ENCODE measurements at places on chromosomes 4 and X. TPM values are rescaled to one million over a fixed set of nuclear protein-coding genes. Genes with fewer than 3 reads are reported as not detected.

DNA sequence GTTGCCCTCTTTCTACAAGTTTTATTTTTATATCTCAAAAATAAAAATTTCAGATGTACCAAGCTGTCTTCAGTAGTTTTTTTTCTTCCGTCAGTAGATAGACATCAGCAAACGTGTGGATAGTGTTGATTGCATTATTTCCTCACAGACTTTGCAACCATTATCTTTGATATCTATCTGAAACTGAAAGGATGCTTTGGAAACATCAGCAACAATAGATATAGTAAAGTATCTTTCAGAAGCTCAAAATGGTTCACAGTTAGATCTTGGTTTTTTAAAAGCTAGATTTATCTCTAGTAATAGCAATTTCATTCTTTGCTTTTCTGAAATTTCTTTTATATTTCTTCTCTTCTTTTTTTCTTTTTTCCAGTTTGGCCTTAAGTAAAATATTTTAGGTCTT, 246.9 kb upstream of the PCDH7 start:
- H3K4me3 ChIP-seq, result no peak overlapping the region
- no peak for DNase-seq
- peaks cover 6% of the 10 kb centered on the region for H3K4me1 ChIP-seq
- no peaks in the 10 kb centered on the region for H3K36me3 ChIP-seq
- H3K27me3 ChIP-seq, result no peaks in the 10 kb centered on the region
- no peak overlapping the region for H3K27ac ChIP-seq

DNA sequence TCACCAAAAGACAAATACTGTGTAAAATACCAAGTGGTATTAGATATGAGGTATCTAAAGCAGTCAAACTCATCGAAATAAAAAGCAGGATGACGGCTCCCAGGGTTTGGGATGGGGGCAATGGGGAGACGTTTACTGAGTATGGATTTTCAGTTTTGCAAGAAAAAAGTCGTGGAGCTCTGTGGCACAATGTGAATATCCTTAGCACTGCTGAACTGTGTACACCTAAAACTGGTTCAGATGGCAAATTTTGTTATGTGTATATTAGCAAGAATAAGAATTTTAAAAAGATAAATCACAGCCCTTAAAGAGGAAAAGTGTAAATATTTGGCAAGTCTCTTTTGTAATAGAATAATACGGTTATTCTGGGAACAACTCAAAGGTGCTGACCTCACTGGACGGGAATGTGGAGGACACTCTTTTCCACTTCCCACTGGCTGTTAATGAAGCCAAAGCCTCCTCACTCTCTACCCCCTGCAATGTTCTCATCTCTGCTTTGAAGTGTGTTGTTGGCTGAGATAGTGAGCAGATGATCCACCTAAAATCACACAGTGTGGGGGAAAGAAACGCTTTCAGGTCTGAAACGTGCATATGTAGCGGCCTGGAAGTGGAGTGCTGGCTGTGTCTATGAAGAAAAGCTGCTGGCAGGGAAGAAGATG, 49.2 kb downstream of the SEL1L3 start:
- peaks cover 16% of the 10 kb centered on the region for H3K4me1 ChIP-seq
- DNase-seq, result peak; percentile 65
- H3K27ac ChIP-seq, result no peak overlapping the region
- H3K4me3 ChIP-seq, result no peak overlapping the region
- H3K36me3 ChIP-seq, result peaks cover 6% of the 10 kb centered on the region

DNA sequence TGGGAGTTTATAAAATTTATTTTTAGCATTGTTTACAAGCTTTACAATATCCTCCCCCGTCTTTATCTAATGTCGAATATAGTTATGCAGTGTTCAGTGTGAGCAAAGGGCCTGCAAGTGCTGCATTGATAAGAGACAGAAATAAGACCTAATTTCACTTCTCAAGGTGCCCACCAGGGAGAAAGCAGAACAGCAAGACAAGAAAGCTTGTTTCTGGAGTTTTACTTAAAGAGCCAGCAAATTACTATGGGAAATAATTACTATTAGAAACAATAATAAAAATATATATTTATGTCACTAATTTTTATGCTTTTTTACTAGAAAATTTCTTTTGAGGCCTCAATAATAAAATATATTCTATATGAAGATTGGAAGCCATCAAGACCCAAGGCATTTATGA, 2677.7 kb downstream of the ARAP2 start:
- no peaks in the 10 kb centered on the region for H3K27me3 ChIP-seq
- H3K36me3 ChIP-seq, result no peaks in the 10 kb centered on the region
- no peak overlapping the region for H3K27ac ChIP-seq
- no peaks in the 10 kb centered on the region for H3K4me1 ChIP-seq
- no peak overlapping the region for H3K4me3 ChIP-seq

GRCh38 chr4:107691378-107691777, 28.7 kb downstream of the PAPSS1 start:
- H3K27me3 ChIP-seq, result no peaks in the 10 kb centered on the region
- no peaks in the 10 kb centered on the region for H3K4me1 ChIP-seq
- H3K27ac ChIP-seq, result no peak overlapping the region
- no peak for DNase-seq
- peaks cover 26% of the 10 kb centered on the region for H3K36me3 ChIP-seq

DNA sequence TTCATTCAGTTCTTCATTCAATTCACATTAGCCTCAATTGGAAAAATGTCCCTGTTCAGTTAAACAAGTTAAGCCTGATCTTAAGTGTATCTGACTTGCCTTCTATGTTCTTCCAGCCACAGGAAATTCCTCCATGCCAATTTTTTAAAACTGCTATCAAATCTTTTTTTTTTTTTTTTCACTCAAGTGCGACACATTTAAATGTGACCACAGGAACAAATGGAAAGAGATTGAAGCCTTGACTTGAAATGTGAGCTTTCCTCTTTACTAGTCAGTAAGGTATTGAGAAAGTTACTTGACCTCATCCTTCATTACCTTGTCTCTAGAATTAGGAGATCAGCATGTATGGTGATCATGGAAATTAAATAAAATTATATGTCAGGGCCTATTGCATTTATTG, 165.1 kb downstream of the SLIT2 start:
- H3K27me3 ChIP-seq, result no peaks in the 10 kb centered on the region
- no peak overlapping the region for H3K4me3 ChIP-seq
- H3K4me1 ChIP-seq, result no peaks in the 10 kb centered on the region
- no peaks in the 10 kb centered on the region for H3K36me3 ChIP-seq

GRCh38 chr4:52780206-52780605, 29.0 kb upstream of the ERVMER34-1 start:
- H3K27me3 ChIP-seq, result no peaks in the 10 kb centered on the region
- no peaks in the 10 kb centered on the region for H3K36me3 ChIP-seq
- peak; percentile 21 for DNase-seq
- no peak overlapping the region for H3K27ac ChIP-seq
- no peak overlapping the region for H3K4me3 ChIP-seq
- H3K4me1 ChIP-seq, result peaks cover 6% of the 10 kb centered on the region

GRCh38 chrX:20267931-20268701, 1.4 kb upstream of the RPS6KA3 start:
- H3K4me1 ChIP-seq, result peaks cover 16% of the 10 kb centered on the region
- DNase-seq, result no peak
- H3K27ac ChIP-seq, result no peak overlapping the region
- no peaks in the 10 kb centered on the region for H3K36me3 ChIP-seq
- peak overlapping the region; percentile 81 for H3K4me3 ChIP-seq
- peaks cover 12% of the 10 kb centered on the region for H3K27me3 ChIP-seq

- no peaks in the 10 kb centered on the region for H3K36me3 ChIP-seq
- no peaks in the 10 kb centered on the region for H3K27me3 ChIP-seq
- no peak for DNase-seq
- peak overlapping the region; percentile 71 for H3K27ac ChIP-seq
Observed at GRCh38 chr4:55346851-55347255, 811 bp downstream of the SRD5A3 start.

DNA sequence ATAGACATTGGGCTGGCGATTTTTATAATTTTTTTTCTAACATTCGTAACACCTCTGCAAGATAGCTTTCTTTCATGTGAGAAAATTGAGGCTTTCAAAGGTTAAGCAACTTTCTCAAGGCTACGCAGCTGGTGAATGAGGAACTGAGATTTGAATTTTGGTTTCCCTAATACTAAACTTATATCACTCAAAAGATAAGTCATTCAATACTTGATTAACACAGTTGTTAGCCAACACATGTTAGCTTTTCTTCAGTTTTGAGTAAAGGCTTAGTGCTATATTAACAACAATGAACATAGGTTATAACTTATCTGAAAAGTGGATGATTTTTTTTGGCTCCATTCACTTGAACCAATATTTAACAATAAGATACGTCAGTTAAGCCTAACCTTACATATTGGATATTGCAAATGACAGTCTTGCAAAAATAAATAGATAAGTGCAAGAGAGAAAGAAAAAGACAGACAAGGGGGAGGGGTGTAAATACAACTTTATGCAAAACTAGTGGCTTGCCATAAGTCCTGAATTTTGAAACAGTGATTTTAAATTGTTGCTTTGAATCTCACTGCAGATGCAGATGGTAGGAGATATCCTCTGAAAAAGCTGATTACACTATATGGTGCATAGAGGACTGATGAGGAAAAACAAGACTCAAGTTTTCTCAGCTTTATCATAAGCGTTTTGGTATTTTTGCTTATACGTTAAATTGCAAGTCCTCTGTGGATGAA, 11.1 kb upstream of the GPM6A start:
- H3K27me3 ChIP-seq, result no peaks in the 10 kb centered on the region
- H3K4me1 ChIP-seq, result no peaks in the 10 kb centered on the region
- no peak overlapping the region for H3K27ac ChIP-seq
- no peak overlapping the region for H3K4me3 ChIP-seq

DNA sequence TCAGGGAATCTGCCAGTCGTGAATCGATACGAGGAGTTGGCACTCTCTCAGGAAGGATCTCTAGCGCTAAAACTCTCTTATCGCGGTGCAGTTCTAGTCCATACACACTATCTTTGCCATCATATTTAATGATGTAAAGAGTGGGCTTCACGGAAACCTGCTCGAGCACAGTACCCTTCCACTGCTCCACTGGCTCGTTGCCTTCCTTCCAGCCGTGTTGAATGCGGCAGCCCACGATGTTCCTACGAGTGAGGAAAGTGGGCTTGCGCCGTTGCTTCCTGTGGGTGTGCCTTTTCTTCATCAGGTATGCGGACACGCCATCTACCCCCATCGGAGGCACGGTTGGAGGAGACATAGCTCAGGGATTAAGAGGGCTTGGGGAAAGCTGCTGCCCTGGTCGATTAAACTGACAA, 661 bp downstream of the SPIN4 start:
- peak overlapping the region; percentile 41 for H3K27ac ChIP-seq
- DNase-seq, result peak; percentile 34
- peak overlapping the region; percentile 86 for H3K4me3 ChIP-seq
- peaks cover 6% of the 10 kb centered on the region for H3K36me3 ChIP-seq
- H3K27me3 ChIP-seq, result no peaks in the 10 kb centered on the region

- no peak overlapping the region for H3K4me3 ChIP-seq
- H3K27me3 ChIP-seq, result no peaks in the 10 kb centered on the region
- H3K4me1 ChIP-seq, result no peaks in the 10 kb centered on the region
- DNase-seq, result no peak
- no peak overlapping the region for H3K27ac ChIP-seq
- H3K36me3 ChIP-seq, result no peaks in the 10 kb centered on the region
Observed at GRCh38 chr4:13876131-13876530, 248.6 kb upstream of the BOD1L1 start.

- peaks cover 5% of the 10 kb centered on the region for H3K27me3 ChIP-seq
- H3K27ac ChIP-seq, result no peak overlapping the region
- no peak for DNase-seq
Observed at GRCh38 chrX:151099001-151099400, 77.4 kb upstream of the GPR50 start.

IL13RA1 gene
- 32.4 TPM for total RNA-seq

DMD gene
- total RNA-seq, result 19.3 TPM

DGAT2L6 gene
- not detected for total RNA-seq

CSAG2 gene
- not detected for total RNA-seq

MAGED4 gene
- not detected for total RNA-seq

CCSER1 gene
- total RNA-seq, result 0.74 TPM

PARM1 gene
- total RNA-seq, result 1.4 TPM

ETDB gene
- total RNA-seq, result not detected

CITED1 gene
- total RNA-seq, result 0.72 TPM

IL2 gene
- total RNA-seq, result not detected

UGT2B17 gene
- not detected for total RNA-seq

Data from MCF 10A (cell line).